ENCODE measurements at places on chromosomes 5 and 9.

DNA sequence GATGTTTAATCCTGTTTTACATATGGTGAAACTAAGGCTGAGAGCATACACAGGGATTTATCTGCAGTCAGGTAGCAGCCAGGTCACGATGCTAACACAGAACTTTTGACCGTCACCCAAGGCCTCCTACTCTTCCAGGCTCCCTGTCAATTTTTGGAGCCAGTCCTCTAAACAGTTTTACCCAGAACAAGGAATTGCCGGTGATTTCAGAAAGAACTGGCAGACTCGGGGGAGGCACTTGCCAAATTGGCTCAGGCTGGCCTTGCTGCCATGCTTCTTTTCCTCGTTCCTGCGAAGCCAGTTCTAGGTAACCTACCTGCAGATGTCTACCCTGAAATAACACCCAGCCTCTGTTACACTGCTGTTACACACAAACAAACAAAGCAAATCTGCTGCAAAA is 21.2 kb downstream of the GRIA1 start:
- no peak for DNase-seq

GRCh38 chr5:52660621-52661020 is 127.1 kb upstream of the ITGA1 start:
- no peak for DNase-seq

DNA sequence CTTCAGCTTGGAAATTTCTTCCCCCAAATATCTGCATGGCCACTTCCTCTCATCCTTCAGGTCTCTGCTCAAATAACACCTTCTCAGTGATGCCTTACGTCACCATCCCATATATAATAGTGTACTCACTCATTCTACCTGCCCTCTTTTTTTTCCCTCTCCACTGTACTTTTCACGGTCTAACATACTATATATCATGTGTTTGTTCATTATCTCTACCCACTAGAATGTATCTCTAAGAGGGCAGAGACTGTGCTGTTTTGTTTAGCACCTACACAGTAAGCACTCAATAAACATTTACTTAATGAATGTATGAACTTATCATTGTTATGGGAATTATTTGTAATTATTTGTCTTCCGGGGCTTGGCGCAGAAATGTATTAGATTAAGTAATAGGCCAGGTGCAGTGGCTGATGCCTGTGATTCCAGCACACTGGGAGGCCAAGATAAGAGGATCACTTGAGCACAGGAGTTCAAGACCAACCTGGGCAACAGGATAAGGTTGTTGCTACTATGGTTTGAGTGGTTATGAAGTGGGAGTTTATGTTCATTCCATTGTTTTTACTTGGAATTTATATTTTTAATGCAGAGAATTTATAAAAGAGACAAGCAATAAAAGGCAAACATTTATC is 6.0 kb upstream of the IL13 start:
- DNase-seq: no peak

DNA sequence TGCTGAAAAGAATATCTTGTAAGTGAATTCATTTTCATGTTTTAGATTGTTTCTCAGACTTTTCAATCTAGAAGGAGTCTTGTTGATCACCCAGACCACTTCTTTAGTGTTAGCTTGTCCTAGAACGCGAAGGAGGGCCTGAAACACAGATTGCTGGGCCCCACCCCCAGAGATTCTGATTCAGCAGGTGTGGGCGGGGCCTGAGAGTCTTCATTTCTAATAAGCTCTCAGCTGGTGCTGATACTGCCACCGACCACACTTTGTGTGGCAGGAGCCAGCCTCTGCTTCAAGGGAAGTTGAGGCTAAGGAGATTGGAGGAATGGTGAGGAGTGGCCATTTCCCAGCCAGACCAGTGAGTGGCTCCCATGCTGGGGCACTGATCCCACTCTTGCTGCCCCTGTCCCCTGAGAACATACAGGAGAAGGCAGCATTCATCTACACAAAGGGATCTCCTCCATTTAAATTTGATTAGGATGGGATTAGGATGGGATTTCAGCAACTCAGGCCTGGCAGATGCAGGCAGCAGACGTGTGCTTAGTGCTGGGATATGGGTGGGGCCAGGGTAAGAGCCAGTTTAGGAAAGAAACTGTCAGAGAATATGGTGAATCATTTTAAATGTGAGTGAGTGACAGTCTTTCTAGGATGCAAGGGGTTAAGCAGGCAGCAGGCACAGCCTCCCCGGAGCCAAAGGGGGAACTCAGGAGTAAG is 35.9 kb downstream of the ZNF618 start:
- DNase-seq: no peak

DNA sequence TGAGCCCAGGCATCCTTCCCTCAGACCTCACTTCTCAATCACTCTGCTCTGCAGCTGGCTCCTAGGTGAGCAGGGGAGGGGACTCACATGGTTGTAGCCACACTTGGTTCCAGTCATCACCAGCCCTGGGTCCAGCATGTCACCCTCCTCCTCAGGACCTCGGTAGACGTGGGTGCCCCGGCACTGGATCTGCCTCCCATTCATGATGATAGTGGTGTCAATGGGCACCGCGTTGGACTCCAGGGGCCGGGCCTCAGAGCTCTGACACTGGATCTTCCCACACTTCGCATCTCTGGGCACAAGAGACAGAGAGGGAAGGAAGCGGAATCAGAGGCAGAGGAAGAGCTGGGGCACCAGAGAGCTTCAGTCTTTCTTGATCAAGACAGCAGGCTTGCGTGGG is 32.9 kb downstream of the NIPAL4 start:
- no peak for DNase-seq

GRCh38 chr5:143922718-143923117 is 110.8 kb downstream of the HMHB1 start:
- DNase-seq: peak; percentile 50

DNA sequence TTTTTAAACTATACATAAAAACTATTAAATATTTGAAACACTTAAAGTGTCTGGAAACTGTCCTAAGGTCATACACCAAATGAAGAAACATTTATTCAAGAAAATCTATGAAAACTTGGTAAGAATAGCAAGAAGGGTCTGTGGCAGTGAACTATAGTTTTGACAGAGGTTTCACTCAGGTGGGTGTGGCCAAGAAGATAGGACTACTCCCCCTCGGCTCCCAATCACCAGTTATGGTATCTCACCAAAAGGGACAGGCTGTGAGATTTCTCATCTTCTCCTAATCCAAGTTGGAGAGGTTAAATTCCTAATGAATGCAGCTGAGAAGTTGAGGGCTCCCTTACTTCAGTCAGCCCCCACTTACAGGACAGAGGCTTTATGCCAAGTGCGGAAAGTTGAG is 2.9 kb downstream of the ARSK start:
- no peak for DNase-seq

DNA sequence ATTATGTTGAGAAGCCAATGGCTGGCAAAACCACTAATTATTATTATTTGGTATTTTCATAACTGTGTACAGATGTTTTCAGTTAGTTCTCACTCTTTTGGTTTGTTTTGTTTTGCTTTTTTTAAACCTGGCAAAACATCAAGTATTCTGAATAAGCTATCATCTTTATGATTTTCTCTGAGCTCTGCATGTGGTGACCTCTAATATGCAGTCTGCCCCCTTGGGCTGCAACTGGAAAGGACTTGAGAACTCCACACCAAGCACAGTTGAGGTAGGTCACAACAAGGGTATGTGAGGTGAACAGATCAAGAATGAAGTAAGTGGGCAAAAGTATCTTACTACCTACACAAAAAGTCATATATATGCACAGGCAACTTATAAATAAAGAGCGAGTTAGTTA is 202.2 kb downstream of the NFIB start:
- no peak for DNase-seq

GRCh38 chr5:68054638-68055037 is 160.9 kb upstream of the PIK3R1 start:
- DNase-seq: no peak

- no peak for DNase-seq
Measured at GRCh38 chr5:96683392-96683791, 21.2 kb downstream of the CAST start.

- DNase-seq: no peak
Measured at GRCh38 chr5:146778261-146778660, 100.3 kb downstream of the PPP2R2B start.

- DNase-seq: no peak
Measured at GRCh38 chr5:67870662-67871061, 344.9 kb upstream of the PIK3R1 start.

DNA sequence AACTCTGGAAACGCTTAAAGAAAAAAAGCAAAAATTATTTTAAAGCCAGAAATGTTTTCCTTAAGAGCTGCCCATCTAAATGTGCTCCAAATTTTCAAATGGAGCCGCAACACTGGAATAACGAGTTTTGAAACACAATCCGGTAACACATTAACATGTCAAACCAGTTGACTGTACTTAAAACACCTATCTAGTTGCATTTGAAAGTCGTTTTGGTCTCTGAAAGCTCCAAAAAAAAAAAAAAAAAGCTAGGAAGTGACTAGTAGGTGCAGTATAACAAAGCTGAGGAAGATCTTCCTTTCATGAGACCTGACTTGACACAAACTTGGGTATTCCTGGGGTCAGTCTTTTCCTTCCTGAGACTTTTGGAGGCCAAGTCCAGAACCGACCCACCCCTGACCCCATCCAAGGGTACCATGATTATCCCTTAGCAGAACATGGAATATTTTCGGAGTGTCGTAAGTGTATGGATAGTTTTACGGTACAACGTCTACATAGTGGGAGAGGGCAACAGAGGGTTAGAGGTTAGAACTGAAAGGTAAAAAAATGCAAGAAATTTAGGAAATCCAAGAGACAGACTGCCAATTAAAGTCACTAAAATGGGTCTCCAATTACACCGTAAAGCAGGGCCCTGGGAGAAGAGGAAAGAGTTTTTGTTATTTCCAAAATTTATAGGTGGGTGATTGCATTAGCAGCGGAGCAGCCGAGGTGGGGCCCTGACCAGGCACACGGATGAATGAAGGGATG is 812 bp downstream of the CETN3 start:
- peak; percentile 14 for DNase-seq

- no peak for DNase-seq
Measured at GRCh38 chr5:15592728-15593127, 92.7 kb downstream of the FBXL7 start.

DNA sequence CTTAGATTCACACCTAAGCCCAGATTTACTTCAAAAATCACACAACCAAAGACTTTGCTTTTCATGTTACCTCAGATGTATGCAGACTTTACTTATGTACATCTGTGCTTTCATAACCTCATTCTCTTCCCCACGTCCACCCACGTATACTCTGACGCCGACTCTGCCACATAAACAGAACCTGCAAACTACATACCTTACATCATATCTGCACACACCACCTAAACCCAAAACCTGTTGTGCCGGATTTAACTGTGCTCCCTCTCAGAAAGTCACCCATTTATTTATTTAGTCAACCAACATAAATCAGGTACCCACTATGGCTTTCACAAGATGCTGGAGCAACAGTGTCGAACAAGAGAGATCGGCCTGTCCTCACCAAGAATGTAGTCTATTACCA is 1.0 kb upstream of the DPYSL3 start:
- DNase-seq: no peak

DNA sequence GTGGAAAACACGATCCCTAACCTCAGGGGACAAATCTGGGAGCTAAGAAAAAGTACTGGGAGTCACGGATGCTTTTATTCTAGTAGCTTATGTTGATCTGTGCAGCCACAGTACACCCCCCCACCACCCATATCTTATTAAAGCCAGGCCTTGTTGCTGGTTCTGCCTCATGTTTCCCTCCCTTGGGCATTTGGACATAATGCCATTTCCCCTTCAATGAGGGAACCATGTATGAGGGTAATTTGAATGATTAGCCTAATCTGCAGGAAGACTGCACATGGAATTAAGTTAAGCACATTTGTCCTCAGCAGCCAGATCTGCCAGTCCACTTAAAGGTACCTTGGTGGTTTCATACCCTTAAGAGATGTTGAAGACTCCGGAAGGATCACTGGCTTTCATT is 102.0 kb downstream of the ARHGAP26 start:
- no peak for DNase-seq

GRCh38 chr5:150305557-150305956 is 2.9 kb upstream of the ARSI start:
- no peak for DNase-seq

DNA sequence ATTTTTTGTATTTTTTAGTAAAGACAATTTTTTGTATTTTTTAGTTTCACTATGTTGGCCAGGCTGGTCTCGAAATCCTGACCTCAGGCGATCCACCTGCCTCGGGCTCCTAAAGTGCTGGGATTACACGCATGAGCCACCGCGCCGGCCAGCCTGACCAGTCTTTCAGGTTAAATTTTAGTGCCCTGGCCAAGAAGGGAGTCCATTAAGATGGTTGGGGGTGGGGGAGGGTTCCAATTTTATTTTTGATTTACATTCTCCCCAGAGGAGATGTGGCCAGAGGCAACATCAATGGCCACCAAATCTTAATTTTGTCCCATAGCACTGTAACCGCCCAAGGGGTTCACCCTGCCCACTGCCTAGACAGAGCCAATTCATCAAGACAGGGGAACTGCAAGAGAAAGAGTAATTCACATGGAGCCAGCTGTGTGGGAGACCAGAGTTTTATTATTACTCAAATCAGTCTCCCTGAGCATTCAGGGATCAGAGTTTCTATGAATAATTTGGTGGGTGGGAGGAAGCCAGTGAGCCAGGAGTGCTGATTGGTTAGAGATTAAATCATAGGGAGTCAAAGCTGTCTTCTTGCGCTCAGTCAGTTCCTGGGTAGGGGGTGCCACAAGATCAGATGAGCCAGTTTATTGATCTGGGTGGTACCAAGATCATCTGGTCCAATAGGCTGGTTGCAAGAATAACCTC is 24.7 kb downstream of the TBCA start:
- no peak for DNase-seq

DNA sequence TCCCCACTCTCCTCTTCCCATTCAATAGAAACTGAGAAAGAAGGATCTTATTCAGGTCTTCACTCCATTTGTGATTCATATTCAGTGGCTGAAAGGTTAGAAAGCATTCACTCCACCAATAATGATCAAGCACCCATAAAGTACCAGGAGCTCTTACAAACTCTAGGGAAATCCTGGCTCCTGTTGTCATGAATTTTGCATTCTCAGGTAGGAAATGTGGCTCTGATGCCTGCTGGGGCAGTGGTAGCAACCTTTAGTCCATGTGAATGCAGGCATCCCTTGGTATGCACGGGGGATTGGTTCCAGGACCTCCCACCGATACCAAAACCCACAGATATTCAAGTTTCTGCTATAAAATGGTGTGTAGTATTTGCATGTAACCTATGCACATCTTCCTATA is 3.6 kb upstream of the RORB start:
- DNase-seq: no peak

- DNase-seq: no peak
Measured at GRCh38 chr5:88804444-88804843, 78.5 kb downstream of the MEF2C start.

DNA sequence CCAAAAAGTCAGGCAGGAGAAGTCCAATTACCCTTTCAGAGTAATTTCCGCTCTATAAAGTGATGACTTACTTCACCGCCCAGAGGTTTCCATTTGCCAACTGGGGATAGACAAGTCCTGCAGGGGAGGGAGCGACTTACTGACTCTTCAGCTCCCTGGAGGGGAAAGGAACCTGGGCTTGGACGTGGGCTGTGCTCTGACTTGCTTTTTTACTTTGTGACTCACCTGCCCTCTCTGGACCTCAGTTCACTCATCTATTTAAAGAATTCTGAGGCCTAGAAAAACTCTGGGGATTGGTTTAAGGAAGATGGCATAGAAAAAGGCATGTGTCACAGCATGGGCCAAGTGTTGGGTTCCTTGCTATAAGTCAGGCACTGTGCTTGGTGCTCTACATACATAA is 180.4 kb upstream of the TRIM32 start:
- peak; percentile 72 for DNase-seq

All from mammary epithelial cell (primary cell).